ENCODE measurements at places on chromosomes 6 and 20. TPM values are rescaled to one million over a fixed set of nuclear protein-coding genes. Genes with fewer than 3 reads are reported as not detected.

GRCh38 chr6:84442208-84442607, 214.8 kb upstream of the CEP162 start:
- no peak for DNase-seq

GRCh38 chr6:27940766-27941165, 16.3 kb upstream of the OR2B6 start:
- DNase-seq, result no peak

GRCh38 chr6:136956590-136957544, 34.8 kb downstream of the SLC35D3 start:
- no peak for DNase-seq

DNA sequence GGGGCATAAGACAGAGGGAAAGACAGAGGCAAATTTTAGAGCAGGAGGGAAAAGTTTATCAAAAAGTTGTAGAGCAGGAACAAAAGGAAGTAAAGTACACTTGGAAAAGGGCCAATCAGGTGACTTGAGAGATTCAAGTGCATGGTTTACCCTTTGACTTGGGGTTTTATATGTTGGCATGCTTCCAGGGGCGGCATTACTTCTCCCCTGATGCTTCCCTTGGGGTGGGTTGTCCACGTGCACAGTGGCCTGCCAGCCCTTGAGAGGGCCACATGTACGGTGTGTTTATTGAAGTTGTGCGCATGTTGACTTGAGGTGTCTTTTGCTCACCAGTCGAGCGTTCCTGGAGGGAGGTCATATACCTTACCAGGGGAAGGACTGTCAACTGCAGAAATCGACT, 259.5 kb upstream of the JARID2 start:
- DNase-seq, result no peak

The SERAC1 gene
- total RNA-seq, result 3.3 TPM

Measured in uterus (tissue), 4 donors.